ENCODE measurements at places on chromosomes 3 and 15.

GRCh38 chr15:28879551-28879950 lies 6.2 kb upstream of the APBA2 start:
- DNase-seq, result no peak

DNA sequence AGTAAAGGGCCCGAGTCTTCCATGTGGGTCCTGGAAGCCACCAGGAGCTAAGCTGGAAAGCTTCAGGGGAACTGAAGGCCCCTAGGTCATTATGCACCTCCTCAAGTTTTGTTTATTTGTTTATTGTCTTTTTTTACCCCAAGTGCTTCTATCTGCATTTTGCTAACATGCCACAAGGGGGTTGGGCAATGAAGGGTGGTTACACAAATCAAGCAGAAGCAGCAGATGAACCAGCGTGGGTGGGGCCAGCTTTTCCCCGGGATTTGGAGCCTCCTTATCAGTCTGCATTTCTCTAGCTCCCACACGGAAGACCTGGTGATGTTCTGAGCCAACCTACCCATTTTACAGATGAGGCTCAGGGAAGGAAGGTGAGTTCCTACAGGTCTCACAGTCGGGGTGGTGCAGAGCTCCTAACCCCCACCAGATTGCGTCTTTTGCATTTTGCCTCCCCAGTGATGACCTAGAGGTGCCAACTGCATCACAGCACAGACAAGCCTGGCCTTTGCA lies 16.8 kb downstream of the TMC3 start:
- no peak for DNase-seq

- DNase-seq, result no peak
These were observed 9.1 kb upstream of the CALML4 start for GRCh38 chr15:68213991-68214837.

DNA sequence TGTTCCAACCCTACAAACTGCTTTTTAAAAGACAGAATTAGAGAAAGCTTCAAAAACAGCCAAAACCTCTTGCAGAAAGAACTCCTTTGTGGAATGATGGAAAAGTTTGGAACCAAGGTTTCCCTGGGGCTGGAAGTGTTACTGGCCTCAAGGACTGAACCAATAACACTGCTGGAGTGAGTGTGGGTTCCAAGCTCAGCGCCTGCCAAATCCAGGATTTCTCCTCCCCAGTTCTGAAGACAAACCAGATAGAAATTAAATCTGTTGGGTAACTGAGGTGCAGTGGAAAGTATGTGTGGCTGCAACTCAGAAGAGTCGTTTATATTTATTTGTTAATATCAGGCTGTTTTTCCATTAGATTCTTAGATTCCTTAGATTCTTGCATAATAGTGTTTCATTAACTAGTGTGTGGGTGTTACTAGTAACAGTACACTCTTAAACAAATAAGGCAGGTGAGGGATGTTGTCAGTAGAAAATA lies 66.5 kb upstream of the FNDC3B start:
- DNase-seq, result no peak

GRCh38 chr3:51538115-51538458 lies 432 bp upstream of the RAD54L2 start:
- no peak for DNase-seq

- DNase-seq, result no peak
These were observed 188.4 kb upstream of the WNT5A start for GRCh38 chr3:55675478-55675877.

- DNase-seq, result no peak
These were observed 508 bp upstream of the SMAD6 start for GRCh38 chr15:66701422-66702034.

GRCh38 chr15:63203451-63204090 lies 14.2 kb downstream of the RAB8B start:
- no peak for DNase-seq

GRCh38 chr3:60585918-60586317 lies 665.3 kb downstream of the FHIT start:
- no peak for DNase-seq

DNA sequence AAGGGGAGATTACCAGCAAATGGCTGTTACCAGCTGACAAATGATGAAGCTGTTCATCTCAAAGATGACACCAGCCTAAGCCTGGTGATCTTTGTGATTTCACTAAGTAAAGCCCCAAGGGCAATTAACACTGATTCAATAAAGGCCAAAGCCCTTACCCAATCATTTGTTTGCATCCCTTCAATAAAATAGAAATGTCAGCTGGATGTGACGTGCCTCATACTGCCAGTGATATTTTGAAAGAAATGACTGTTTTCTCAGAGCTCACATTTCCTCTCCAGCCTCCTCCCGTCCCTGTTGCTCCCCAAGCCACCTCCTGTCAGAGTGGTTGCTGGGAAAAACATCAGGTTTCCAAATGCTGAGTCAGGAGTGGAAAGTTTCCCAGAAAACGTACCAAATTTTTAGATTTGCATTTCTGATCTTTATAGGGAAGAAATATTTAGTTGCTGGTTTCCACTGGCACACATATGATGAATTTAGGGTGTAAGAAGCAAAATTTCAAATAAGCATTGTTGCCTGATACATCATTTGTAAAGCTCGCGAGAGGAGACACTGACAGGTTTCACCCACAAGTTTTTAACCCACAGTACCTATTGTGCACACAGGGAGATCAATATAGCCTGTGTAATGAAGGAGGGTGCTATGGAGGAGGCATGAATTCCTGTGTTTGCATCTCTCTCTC lies 21.0 kb downstream of the C2CD4A start:
- DNase-seq, result no peak

GRCh38 chr3:63624941-63625560 lies 27.4 kb upstream of the SNTN start:
- no peak for DNase-seq

- DNase-seq, result no peak
These were observed 106.3 kb upstream of the IL12A start for GRCh38 chr3:159882367-159882766.

GRCh38 chr3:150414959-150415358 lies 6.9 kb downstream of the TSC22D2 start:
- no peak for DNase-seq

DNA sequence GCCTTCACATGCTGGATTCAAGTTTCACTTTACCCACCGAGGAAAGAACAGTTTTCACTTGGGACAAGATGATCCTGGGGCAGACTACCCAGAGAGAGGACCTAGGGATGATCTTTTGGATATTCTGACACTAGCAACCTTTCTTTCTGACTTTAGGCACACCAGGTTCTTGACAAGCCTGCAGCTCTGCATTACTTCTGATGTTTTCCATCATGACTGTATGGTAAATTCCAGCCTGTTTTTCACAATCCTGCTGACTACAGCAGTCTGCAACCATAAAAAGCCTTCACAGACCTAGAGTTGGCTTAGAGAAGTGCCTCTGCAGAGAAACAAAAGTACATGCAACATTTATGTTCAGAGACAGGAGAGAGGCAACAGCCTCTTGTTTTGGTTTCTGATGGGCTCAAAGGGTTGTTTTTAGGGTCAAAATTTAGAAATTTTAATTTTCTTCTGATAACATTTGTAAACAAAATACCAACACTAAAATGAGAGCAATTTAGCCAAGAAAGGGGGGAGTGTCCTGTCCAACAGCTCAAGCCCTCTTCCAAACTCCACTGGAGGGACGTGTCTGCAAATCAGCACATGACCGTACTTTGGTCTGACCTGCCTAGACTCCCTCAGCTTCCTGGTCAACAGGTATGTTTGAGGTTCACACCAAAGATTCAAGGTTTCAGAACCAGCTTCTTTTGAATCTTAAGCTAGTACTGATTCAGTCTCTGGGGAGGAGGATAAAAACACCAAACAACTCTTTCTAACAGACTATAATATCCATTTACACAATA lies 799 bp downstream of the ABI3BP start:
- DNase-seq, result no peak

DNA sequence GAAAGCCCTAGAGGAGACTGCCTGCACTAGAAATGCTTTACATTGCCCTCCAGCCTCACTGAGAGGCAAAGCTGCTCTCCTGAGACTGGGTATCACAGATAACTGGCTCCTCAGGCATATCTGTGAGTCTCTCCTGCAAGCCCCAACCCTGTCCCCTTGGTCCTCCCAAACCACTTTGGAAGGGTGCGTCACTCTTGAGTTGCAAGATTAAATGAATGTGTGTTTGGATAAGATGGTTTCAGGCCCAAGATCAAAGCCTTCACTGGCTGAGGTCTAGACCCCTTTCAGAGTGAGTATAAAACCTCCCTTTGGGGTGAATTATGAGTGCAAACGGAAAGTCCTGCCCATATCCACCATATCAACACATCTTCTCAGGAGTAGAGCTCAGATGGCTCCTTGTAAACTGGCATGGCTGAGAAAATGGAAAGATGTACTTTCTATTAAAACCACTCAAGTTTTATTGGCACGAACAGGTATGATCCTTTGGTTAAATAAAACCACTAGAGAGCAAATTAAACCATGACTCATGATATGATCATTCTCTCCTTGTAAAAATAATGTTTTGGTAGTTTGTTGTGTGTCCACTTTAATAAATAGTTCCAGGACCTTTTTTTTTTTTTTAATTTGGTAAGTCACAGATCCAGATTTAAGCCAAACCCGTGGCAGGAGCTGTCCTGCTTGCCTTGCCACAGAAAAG lies 164.0 kb downstream of the CHST2 start:
- DNase-seq, result no peak

- no peak for DNase-seq
These were observed 155.4 kb upstream of the TPM1 start for GRCh38 chr15:62887113-62887570.

GRCh38 chr15:48090115-48090514 lies 30.7 kb upstream of the SLC24A5 start:
- no peak for DNase-seq

GRCh38 chr3:35120026-35120425 lies 519.3 kb upstream of the ARPP21 start:
- no peak for DNase-seq

- DNase-seq, result no peak
These were observed 4.5 kb downstream of the PROK2 start for GRCh38 chr3:71780430-71780829.

GRCh38 chr15:56074481-56075265 lies 81.3 kb upstream of the NEDD4 start:
- no peak for DNase-seq

- DNase-seq, result no peak
These were observed 243.6 kb upstream of the MDFIC2 start for GRCh38 chr3:70556056-70556455.

DNA sequence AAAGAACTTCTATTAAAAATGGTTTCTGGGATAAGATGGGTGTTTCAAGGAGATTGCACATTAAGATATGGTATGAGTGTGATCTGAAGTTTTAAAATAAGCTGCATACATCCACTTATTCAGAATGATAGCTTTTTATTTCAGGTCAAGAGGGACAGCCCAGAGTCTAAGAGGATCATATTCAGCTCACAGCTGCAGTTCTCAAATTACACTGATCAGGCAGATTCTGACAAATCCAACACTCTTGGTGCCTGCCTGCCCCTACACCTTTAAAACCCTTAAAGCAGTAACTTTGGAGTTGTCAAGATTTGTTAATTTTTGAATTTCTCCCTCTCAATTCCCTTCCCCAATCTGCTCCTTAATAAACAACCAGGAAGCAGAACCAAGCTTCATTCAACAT lies 9.1 kb upstream of the TMEM87A start:
- DNase-seq, result no peak

GRCh38 chr15:76285241-76285825 lies 25.9 kb downstream of the ETFA start:
- no peak for DNase-seq

DNA sequence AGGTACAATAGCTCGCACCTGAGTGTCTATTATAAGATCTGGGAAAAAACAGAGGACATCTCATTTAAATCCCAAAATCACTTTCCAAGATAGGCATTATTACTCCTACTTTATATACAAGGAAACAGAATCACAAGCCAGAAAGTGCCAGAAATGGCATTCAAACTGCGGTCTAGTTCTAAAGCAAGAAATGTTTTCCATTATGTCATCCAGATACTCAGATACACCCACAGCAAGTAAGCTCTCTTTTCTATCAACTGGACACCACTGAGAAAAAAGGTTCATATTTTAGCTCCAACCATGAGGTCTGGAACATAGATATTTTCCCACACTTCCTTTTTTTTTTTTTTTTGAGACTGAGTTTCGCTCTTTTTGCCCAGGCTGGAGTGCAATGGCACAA lies 8.1 kb downstream of the SLC33A1 start:
- no peak for DNase-seq

GRCh38 chr3:58874795-58875194 lies 175.0 kb downstream of the CFAP20DC start:
- DNase-seq, result no peak

- DNase-seq, result no peak
These were observed 25.6 kb downstream of the CPOX start for GRCh38 chr3:98567666-98568270.

DNA sequence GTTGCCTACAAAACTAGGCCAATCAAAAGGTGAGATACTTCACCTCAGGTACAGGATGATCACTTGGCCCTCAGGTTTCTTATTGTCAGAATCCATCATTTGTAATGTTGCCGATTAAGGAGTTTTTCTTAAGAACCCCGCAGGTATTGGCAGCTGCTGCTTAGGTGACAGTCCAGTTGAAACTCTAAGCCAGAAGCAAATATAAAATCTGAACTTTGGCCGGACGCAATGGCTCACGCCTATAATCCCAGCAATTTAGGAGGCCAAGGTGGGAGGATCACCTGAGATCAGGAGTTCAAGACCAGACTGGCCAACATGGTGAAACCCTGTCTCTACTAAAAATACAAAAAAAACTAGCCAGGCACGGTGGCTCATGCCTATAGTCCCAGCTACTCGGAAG lies 43.1 kb upstream of the SNTN start:
- DNase-seq, result no peak

Measured in occipital lobe (tissue), 3 donors.